Activated CD4-positive, alpha-beta memory T cell treated with anti-CD3 and anti-CD28 coated beads for 36 hours (primary cell): ENCODE measurements at places on chromosomes 7 and 10. TPM values are rescaled to one million over a fixed set of nuclear protein-coding genes. Genes with fewer than 3 reads are reported as not detected.

NUDT13 gene
- total RNA-seq, result 1.4 TPM

- H3K4me1 ChIP-seq, result no peaks in the 10 kb centered on the region
- no peak overlapping the region for H3K4me3 ChIP-seq
- H3K36me3 ChIP-seq, result no peaks in the 10 kb centered on the region
These were observed 72.0 kb downstream of the GFRA1 start for GRCh38 chr10:116201011-116201410.

GRCh38 chr10:108064746-108065260, 900.3 kb upstream of the SORCS1 start:
- no peaks in the 10 kb centered on the region for H3K27me3 ChIP-seq
- H3K4me3 ChIP-seq, result no peak overlapping the region
- H3K36me3 ChIP-seq, result no peaks in the 10 kb centered on the region
- DNase-seq, result no peak

DNA sequence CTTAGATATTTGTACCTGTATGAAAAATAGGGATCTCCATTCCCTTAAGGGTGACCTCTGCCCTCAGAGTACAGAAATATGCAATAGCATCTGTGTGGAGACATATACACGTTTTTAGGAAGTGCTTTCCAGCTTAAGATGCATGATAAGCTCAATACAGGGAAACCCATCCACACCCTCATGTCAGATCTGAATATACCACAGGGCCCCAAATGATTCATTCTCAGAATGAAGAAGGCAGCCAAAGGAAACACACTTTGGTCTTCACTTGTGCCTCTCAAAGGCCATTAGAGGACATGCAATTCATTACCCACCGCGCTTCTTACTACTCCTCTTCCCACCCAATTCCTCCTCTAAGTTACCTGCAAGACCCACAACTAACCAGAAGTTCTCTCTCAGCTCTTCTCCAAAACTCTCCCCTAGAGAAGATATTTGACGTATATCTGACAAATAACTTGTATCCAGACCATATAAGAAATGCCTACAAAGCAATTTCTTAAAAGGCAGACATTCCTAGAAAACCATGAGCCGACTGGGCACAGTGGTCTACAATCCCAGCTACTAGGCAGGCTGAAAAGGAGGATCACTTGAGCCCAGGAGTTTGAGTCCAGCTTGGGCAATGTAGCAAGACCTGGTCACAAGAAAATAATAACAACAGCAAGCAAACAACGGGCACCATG, 103.0 kb downstream of the OAT start:
- H3K27me3 ChIP-seq, result peaks cover 2% of the 10 kb centered on the region
- no peak overlapping the region for H3K4me3 ChIP-seq
- no peaks in the 10 kb centered on the region for H3K4me1 ChIP-seq

CCL24 gene
- not detected for total RNA-seq

DNA sequence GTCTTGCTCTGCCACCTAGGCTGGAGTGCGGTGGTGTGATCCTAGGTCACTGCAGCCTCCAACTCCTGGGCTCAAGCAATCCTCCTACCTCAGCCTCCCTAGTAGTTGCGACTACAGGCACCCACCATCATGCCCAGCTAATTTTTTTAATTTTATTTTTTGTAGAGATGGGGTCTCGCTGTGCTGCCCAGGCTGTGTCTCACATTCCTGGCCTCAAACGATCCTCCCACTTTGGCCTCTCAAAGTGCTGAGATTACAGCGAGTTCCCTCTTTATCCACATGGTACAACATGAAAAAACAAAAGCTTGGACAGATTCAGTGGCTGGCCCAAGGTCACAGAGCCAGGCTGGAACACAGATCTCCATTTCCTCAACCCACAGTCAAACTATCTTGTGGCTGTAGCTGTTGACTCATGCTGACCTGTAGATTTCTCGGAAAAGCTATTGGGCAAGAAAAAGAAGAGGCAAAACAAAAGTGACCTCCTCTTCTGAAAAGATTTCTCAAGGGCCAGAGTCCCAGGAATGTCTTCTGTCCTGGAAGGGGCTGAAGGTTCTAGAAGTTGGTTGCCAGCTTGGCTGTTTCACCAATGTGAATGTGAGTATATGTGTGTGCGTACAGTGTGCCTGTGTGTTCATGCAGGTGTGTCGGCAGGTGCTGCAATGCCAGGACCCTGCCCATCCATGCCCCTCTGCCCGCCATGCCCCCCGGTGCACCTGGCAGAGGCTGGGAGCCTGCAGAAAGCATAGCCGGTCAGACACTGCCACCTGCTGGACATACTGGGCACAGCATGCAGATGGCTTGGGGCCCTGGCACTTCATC, 28.4 kb downstream of the TMEM130 start:
- peaks cover 4% of the 10 kb centered on the region for H3K27me3 ChIP-seq
- peaks cover 2% of the 10 kb centered on the region for H3K4me1 ChIP-seq
- peak; percentile 75 for DNase-seq
- H3K27ac ChIP-seq, result no peak overlapping the region
- H3K4me3 ChIP-seq, result no peak overlapping the region

DNA sequence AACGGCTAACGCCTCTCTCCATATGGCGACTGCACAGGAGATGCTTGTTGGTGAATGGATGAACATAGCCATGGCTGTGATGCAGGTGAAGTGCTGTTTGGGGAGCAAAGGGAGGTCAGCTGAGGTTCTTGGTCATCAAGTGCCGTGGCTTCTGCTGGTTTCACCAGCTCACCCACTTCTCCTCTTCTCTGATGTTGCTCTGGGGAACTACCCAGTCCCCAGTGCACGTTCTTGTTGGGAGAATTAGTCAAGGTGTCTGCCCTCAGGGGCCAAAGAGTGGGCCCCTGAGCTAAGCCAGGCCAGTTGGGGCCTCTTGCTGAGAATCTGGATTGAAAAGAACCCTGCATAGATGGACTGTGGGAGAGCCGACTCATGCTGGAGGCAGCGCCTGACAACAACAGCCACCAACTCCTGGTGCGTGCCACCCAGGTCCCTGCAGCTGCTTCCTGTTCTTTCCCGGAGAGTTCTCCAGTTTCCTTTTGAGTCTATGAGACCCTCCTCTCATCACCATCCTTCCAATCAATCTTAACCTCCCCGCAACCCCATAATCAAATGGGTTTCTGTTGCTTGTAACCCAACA, 3.0 kb downstream of the BTBD16 start:
- H3K36me3 ChIP-seq, result no peaks in the 10 kb centered on the region
- H3K27ac ChIP-seq, result no peak overlapping the region
- no peak overlapping the region for H3K4me3 ChIP-seq
- no peaks in the 10 kb centered on the region for H3K4me1 ChIP-seq
- no peak for DNase-seq
- H3K27me3 ChIP-seq, result peaks cover 4% of the 10 kb centered on the region

CYP26C1 gene
- not detected for total RNA-seq

DNA sequence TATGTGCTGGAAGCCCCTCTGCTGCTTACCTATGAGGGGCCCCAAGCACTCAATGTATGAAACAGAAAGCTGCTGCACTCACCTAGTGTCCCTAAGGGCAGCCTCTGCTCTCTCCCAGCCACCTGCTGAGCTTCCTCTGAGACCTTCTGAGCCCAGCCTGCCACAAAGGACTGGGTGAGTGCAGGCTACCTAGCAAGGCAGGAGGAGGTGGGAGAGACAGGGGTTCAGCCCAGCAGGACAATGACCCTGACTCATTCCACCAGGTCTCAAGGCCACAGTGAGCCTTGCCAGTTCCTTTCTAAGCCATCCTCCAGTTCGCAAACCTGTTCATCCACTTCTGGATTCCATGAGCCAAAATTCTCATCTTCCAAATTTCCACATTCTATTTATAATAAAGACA, 16.3 kb downstream of the VOPP1 start:
- H3K4me1 ChIP-seq, result peaks cover 95% of the 10 kb centered on the region
- no peak overlapping the region for H3K4me3 ChIP-seq
- H3K27me3 ChIP-seq, result no peaks in the 10 kb centered on the region
- H3K36me3 ChIP-seq, result peaks cover 24% of the 10 kb centered on the region
- peak overlapping the region; percentile 50 for H3K27ac ChIP-seq

C10orf67 gene
- 0.31 TPM for total RNA-seq

SKAP2 gene
- total RNA-seq, result 11.2 TPM

DNA sequence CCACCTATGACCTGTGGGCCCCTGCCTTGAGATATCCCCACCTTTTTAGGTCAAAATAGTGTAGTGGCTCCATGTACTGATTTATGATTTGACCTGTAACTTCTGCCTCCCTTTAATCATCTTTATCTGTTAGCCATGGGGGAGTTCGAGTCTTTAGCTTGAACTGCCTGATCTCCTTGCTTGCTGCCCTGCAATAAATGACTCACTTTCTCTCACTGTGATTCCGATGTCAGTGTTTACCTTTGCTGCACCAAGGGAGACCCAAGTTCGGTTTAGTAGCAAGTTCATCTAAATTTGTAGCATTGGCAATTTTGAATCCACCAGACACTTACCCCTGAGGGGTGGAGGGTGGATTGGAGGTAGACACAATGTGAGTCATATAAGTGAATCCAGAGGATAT, 814.6 kb upstream of the AUTS2 start:
- no peak overlapping the region for H3K4me3 ChIP-seq
- no peak for DNase-seq
- no peaks in the 10 kb centered on the region for H3K27me3 ChIP-seq
- H3K4me1 ChIP-seq, result no peaks in the 10 kb centered on the region
- H3K27ac ChIP-seq, result no peak overlapping the region

DNA sequence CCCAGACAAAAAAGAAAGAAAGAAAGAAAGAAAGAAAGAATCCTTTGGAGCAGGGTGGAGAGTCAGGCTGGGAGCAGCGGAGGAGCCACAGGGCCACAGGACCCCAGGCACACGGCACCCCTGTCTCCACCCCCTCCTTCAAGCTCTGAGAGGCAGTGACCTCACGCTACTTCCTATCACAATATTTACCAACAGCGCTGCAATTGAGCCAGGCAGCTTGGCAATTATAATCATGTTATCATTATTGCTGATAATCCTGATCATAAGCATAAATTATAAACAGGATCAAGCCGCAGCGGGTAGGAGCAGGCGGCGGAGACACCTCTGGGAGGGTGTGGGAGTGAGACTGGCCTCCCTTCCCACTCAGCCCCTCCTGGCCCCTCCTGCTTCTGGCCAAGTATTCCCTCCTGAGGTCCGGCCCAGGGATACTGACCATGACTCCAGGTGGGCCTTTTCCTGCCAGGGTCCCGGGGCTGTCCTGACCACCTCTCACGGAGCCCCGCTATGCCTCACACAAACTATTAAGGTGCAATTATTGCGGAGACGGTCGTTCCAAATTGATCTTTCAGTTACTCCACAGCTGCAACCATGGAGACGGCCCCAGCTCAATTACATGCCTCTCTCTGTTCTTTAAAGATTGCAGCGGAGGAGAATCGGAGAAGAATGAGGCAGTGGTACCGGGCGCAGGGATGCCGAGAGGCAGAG, 10.0 kb upstream of the GTF2IRD1 start:
- no peaks in the 10 kb centered on the region for H3K4me1 ChIP-seq
- H3K27ac ChIP-seq, result no peak overlapping the region
- no peaks in the 10 kb centered on the region for H3K27me3 ChIP-seq
- DNase-seq, result no peak
- H3K4me3 ChIP-seq, result no peak overlapping the region

- H3K4me3 ChIP-seq, result no peak overlapping the region
- H3K4me1 ChIP-seq, result no peaks in the 10 kb centered on the region
- H3K27ac ChIP-seq, result no peak overlapping the region
These were observed 303.5 kb upstream of the BMPER start for GRCh38 chr7:33601884-33602283.

DNA sequence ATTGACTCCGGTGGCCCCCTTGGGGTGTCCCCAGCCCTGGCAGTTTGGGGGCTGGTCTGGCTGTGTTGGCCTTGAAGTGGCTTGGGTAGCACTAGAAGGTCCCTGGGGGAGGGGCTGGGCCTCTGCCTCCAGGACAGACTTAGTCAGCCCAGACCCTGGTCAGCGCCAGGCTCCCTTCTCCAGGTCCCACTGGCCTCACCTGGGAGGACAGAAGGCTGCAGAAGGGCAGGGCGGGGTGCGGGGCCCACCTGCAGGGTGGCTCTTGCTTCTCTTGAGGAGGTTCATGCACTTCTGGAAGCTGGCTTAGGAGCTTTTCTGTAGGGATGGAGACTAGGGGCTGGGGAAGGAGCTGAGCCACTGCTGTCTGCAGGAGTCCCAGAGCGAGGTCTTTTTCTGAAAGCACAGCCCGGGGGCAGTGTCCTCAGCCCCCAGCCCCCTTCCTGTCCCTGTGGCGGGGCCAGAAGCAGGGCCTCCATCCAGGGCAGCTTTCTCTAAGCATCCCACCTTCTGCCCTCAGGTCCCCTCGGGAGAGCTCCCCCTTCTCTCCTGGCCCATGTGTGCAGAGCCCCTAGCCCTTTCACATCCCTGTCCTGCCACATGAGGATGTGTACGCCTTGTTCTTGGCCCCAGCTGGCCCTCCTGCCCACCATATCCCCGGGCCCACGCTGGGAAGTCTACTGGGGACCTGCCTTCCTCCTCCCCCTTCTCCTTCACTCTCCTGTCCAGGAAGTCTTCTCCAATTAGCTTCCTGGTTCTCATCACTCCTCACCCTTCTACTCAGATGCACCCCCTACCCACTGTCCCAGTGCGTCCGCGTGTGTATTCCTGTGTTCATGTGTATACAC, 11.0 kb downstream of the TBATA start:
- no peaks in the 10 kb centered on the region for H3K27me3 ChIP-seq
- no peak overlapping the region for H3K4me3 ChIP-seq
- H3K4me1 ChIP-seq, result no peaks in the 10 kb centered on the region
- H3K36me3 ChIP-seq, result no peaks in the 10 kb centered on the region

DNA sequence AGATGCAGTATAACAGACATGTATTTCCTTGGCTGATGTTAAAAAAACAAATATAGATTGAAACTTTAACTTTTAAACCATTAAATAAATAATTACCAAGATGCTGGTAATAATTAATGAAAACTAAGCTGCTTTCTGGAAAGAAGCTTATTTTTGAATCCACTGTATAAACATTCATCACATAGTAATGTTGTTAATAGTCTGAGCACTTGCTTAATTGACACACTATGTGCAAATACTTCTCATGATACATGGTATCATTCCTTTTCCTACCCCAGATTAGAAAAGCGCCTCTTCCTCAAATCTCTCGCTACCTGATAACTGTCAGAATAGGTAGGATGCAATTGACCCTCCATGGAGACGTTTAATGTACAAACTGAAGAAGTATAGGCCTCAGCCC, 15.0 kb upstream of the COL28A1 start:
- DNase-seq, result no peak
- no peak overlapping the region for H3K27ac ChIP-seq
- H3K27me3 ChIP-seq, result peaks cover 1% of the 10 kb centered on the region
- no peaks in the 10 kb centered on the region for H3K4me1 ChIP-seq

- peaks cover 11% of the 10 kb centered on the region for H3K36me3 ChIP-seq
- peaks cover 16% of the 10 kb centered on the region for H3K4me1 ChIP-seq
- no peak overlapping the region for H3K27ac ChIP-seq
These were observed 5.2 kb upstream of the ACBD5 start for GRCh38 chr10:27245836-27246235.

- H3K4me3 ChIP-seq, result no peak overlapping the region
- no peaks in the 10 kb centered on the region for H3K36me3 ChIP-seq
- H3K27ac ChIP-seq, result no peak overlapping the region
- H3K4me1 ChIP-seq, result peaks cover 5% of the 10 kb centered on the region
These were observed 19.9 kb upstream of the ZEB1 start for GRCh38 chr10:31299119-31299518.

CRHR2 gene
- 0.07 TPM for total RNA-seq

GRCh38 chr7:142353147-142354060, 95.5 kb upstream of the PRSS58 start:
- peak overlapping the region; percentile 74 for H3K4me3 ChIP-seq
- no peaks in the 10 kb centered on the region for H3K27me3 ChIP-seq
- no peaks in the 10 kb centered on the region for H3K36me3 ChIP-seq
- DNase-seq, result no peak
